ENCODE measurements at places on chromosomes 2 and 18. TPM values are rescaled to one million over a fixed set of nuclear protein-coding genes. Genes with fewer than 3 reads are reported as not detected.

DNA sequence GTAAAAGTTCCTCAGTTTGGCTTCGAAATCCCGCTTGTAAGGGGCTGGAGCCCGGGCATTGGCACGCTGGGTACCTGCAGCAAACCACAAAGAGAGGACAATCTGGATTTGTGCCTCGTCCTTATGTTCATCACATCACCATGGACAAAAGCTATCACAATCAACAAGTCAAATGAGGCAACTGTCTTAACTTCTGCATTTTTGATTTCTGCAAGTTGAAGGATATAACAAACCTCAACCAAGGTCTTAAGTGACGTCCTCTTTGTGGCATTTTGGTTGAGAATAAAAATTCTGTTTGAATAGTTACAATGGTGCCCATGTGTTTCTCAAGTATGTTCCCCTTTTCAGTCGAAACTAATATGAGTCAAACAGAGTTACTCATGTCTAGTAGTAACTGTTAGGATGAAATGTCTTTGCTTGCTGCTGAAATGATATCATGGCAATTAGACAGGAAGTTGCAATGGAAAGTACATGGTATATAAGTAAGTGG is 70.8 kb upstream of the STK17B start:
- peak; percentile 31 for DNase-seq

DNA sequence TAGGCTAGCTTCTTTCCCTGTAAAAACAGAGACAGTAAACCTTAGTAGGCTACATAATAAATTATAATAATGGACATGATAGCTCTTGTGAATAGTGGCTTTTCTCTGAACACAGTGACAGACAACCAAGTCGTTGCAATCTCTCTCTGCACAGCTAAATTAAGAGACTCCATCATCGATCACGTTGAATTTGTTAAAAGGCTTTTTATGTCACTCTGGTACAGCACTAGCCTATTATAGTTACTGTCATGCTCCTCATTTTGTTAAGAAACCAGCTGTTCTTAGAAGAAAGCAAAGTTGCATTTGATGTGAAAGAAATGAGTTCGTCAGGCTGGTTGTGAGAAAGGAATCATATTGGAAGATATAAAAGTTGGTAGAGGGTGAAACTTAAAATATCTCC is 50.3 kb upstream of the ARHGAP28 start:
- DNase-seq, result no peak

DNA sequence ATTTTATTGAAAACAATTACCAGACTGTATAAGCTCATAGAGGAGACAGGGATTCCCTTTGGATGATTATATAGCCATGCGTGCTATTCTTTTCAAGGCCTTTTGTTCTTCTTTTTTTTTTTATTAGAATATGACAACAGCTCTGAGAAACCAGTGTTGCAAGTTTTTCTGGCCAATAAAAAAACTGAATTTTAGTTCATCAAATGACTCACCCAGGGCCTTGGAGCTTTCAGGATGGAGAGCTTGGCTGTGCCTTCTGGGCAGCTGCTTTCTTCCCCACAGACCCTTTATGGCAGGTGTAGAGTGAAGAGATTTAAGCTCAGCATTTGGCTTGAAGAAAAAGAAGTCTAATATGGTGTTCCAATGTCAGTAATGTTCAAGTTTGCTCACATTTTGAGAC is 497.9 kb upstream of the FANCL start:
- no peak for DNase-seq

Gene PTGR3
- 20.0 TPM for total RNA-seq

DNA sequence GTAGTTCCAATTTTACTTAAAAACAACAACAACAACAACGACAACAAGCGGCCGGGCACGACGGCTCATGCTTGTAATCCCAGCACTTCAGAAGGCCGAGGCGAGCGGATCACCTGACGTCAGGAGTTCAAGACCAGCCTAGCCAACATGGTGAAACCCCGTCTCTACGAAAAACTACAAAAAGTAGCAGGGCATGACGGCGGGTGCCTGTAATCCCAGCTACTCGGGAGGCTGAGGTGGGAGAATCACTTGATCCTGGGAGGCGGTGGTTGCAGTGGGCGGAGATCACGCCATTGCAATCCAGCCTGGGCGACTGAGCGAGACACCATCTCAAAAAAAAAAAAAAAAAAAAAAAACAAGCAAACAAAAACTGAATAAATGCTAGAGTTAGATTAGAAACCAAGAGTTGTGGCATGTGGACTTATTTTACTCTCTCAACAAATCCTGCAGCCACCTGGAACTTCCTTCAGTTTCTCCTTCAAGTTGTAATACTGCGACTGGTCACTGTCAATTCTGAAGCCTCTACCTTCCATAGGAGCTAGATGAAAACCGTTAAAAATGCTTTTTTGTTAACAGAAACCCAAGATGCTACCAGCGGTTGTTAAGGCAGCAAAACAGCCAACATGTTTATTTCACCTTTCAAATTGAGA is 1.3 kb downstream of the ATP5F1A start:
- DNase-seq, result peak; percentile 30

DNA sequence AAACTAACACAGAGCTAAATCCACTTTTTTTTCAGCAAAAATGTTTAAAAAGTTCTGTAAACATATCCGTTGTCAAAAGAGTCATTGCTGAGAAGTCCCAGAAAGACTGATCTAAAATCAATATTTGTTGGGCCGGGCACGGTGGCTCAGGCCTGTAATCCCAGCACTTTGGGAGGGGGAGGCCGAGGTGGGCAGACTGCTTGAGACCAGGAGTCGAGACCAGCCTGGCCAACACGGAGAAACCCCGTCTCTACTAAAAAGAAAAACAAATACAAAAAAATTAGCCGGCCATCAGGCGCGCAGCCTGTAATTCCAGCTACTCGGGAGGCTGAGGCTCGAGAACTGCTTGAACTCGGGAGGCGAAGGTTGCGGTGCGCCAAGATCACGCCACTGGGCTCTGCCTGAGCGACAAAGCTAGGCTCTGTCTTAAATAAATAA is 1.4 kb downstream of the OLA1 start:
- no peak for DNase-seq

DNA sequence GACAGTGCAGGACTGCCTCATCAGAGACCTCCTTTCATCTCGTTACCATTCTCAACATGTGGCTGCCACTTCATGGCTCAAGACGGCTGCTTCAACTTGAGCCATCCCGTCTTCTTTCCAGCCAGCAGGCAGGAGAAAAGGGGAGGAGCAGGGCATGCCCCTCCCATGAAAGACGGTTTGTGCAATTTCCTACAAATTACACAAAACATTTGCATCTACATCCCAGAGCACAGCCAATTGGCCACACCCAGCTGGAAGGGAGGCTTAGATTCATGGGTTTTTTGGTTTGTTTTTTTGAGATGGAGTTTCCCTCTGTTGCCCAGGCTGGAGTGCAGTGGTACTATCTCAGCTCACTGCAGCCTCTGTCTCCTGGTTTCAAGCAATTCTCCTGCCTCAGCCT is 11.8 kb downstream of the UCN start:
- no peak for DNase-seq

GRCh38 chr2:28640260-28640907 is 111.2 kb upstream of the PPP1CB start:
- no peak for DNase-seq

DNA sequence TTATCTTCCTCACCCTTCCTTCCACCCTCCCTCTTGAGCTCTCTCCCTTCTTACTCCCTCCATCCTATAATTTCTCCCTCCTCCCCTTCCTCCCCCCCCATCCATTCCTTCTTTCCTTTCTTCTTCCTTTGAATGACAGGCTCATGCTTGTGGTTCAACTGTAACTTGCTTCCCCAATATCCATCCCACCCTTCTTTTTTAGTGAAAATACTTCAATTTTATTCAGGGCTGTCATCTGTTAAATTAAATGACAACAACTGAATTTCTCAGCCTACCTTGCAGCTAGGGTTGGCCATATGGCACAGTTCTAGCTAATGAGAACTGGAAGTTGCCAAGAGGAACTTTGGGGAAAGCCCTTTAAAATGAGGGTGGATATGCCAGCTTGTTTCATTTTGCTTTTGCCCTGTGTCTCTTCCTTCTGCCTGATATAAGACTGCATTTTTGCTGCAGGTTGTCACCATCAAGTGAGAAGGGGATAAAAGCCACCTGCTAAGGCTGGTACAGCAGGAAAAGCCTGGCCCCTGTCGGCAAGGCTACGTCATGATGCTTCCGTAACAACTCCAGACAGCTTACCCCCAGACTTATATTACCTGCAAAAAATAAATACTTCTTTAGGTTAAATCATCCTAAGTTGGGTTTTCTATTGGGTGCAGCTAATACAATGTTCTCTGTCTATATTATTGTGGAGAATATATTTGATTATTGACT is 121.8 kb downstream of the NXPH2 start:
- DNase-seq, result no peak

Gene CD8B2
- total RNA-seq, result 3.9 TPM

DNA sequence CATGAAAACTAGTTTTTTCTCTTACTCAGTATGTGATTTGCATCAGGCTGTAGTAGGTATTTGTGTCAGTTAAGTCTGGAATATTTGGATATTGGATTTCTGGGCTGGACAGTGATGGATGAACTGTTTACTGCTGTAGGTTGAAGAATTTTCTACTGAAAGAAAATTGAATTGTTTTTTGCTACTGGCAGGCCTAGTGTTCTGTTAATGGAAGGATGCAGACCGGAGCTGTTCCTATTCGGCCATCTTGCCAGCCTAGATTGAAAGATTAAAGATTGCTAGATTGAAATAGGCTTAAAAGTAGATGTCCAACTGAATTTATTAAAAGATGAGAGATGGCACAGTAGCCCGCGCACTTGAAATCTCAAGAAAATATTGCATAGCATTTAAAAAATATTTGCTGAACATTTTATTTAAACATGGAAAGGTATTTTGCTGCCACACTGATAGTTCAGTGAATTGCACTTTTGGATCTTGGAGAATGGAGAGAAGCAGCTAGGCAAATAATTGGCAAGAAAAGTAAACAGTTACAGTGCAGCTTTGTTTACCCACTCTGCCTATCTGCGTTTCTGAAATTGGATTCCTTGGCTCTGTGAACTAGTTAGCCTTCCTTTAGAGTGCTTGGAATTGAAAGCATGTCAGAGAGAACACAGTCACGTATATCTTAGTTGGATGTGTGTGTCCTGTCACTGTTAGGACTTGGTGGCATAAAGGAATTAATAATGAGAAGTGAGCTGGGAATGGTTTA is 54.1 kb downstream of the EPB41L5 start:
- no peak for DNase-seq

Gene MAP3K19
- total RNA-seq, result not detected

Gene LOXL3
- 0.60 TPM for total RNA-seq

- DNase-seq, result peak; percentile 16
Observed at GRCh38 chr2:200305797-200306195, 697 bp upstream of the SPATS2L start.

GRCh38 chr2:239830121-239831000 is 194.8 kb downstream of the NDUFA10 start:
- no peak for DNase-seq

DNA sequence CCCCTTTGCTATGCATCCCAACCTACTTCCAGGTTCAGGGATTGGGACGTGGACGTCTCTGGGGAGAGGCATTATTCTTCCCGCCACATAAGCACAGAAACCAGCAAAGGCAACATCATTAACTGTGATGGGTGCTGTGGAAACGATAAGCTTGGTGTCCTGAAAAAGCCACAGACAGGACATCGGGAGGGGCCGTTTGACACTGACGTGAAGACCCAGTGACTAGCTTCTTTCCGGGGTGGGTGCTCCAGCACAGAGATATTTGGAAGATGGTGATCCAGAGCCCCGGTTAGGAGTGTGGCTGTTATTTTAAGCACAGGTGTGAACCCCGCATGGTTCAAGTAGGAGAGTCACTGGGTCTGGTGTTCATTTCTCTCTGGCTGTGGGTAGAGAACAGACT is 163.8 kb upstream of the HDAC4 start:
- DNase-seq, result no peak

- DNase-seq, result peak; percentile 65
Observed at GRCh38 chr2:238160206-238161129, 1.7 kb downstream of the ERFE start.

Gene ST8SIA5
- total RNA-seq, result not detected

DNA sequence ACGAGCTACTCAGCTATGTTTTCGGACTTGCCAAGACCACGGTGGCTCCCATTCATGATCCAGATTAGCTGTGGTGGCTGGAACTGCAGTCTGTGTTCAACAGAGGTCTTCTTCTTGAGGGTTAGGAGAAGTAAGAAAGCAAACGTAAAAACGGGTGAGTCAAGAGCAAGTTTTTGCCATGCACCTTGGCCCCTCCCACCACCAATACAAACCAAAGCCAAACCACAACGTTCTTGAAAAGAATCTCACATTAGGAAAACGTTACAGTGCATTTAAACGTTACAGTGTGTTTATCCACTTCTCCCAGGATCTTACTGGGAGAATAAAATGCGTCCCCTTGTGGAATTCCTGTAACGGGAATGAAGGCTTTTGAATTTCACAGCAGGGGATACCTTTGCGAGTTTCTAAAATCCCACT is 725 bp downstream of the FBXO48 start:
- DNase-seq, result peak; percentile 79

DNA sequence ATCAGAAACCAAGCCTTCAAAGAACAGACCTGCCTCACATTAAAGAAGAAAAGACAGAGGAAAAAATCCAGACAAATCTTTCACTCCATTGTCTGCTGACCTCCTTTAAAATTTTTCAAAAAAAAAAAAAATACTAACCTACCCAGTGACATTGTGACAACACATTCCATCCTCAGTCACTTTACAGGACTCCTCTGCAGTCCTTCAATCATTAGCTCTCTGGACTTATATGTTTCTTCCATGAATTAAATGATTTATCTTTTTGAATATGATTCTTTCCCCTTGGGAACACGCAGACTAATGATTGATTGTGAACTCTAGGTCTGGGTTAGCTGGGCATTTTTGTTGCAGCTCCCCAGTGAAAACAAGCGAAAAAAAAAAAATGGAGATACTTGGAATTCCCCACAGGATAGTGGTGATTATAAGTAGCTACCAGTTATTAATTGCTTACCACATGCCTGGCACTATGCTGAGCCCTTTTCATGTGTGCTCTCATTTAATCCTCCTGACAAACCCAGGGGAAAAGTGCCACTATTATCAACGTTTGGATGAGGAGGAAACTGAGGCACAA is 261.3 kb upstream of the NCKAP5 start:
- no peak for DNase-seq

Gene RAPGEF4
- total RNA-seq, result 0.85 TPM

- no peak for DNase-seq
Observed at GRCh38 chr2:232787806-232788205, 11.4 kb upstream of the KCNJ13 start.

- no peak for DNase-seq
Observed at GRCh38 chr2:48138898-48139297, 232.6 kb upstream of the FBXO11 start.

Gene AGFG1
- 119 TPM for total RNA-seq

DNA sequence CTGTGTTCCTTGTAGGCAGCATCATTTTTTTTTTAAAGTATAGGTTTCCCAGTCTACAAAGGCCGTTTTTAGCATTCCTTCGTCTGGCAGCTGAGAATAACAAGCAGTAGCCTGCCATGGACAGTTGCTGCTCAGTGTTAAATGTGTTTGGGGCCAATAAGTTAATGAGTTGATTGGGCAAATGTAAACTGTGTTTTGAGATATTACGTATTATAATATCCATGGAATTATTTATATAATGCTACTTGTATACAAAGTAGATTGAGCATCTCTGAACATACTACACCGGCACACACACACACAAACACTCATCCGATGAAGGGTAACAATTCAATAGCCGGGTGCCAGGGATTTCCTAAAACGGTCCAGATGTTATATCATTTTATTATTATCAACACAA is 97.2 kb downstream of the IRS1 start:
- DNase-seq, result no peak

Measured in activated CD8-positive, alpha-beta T cell treated with anti-CD3 and anti-CD28 coated beads for 36 hours (primary cell).